ENCODE measurements at places on chromosomes 3 and 15.

- DNase-seq, result no peak
Measured at GRCh38 chr3:45113625-45114050, 32.5 kb downstream of the CDCP1 start.

GRCh38 chr3:4045756-4046155 lies 246.5 kb downstream of the LRRN1 start:
- no peak for DNase-seq

- DNase-seq, result no peak
Measured at GRCh38 chr3:186221760-186222378, 113.0 kb upstream of the ETV5 start.

DNA sequence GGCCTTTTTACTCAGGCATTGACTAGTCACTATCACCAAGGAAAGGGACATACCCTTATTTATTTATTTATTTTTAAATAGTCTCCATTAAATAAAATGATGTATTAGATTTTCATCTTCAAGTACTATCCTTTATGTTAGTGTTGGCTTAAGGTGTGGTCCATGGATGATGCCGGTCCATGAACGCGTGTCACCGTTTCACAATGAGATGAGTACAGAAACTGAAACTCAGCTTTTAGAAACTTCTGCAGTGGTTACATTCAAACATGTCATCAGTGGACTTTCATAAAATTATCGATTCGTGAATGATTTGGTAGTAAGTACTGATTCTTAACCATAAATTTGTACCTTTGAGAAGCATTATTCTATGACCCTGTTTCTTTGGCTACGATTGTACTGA lies 166.6 kb downstream of the SATB1 start:
- DNase-seq, result no peak

DNA sequence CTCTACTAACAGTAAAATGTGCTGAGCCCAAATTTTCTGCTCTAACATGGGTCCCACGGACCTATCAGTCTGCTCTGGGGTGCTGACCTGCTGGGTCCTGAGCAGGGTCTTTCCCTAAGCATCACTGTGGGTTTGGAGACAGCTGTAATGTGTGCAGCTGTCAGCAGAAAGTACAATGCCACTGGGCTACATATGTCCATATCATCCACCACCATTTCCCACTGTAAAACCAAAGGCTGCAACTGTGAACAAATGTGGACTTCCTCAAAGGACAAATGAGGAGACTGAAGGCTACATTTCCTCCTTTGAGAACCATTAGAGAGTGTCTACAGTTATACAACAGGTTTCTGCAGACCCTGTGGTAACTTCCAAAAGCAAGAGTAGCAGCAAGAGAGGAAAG lies 33.8 kb upstream of the IP6K2 start:
- no peak for DNase-seq

DNA sequence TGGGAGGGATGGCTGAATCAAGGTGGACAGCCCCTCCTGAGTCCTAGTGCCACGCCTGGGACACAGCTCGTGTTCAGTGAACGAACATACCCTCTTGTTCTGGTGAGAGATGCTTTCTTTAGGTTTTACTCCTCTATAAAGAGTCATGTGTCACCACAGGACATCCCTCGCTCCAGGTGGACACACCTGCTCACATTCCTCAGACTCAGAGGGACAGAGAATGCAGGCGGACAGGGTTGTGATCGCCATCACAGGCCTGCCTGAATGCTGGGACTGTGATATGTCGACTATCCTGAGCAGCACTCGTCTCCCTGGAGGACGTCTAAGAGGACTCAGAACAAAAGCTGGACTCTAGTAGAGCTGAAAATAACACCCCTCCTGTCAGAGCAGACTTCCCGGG lies 96.4 kb upstream of the SNRPA1 start:
- no peak for DNase-seq

- no peak for DNase-seq
Measured at GRCh38 chr3:175326041-175326440, 466.9 kb downstream of the NAALADL2 start.

DNA sequence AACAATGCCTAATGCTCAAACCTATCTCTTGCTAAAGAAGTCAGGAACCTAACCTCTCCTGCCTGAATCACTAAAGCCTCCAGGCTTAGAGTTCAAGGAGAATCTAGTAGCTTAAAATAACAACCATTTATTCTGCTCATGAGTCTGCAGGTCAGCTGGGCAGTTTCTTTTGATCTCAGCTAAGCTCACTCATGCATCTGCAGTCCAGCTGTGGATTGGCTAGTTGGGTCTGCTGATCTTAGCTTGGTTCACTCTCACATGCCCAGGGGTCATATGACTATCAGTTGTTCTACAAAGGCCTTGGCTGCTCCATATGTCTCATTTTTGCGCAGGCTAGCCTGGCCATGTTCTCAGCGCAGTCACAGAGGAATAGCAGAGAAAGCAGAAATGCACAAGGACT lies 109.2 kb upstream of the STT3B start:
- no peak for DNase-seq

DNA sequence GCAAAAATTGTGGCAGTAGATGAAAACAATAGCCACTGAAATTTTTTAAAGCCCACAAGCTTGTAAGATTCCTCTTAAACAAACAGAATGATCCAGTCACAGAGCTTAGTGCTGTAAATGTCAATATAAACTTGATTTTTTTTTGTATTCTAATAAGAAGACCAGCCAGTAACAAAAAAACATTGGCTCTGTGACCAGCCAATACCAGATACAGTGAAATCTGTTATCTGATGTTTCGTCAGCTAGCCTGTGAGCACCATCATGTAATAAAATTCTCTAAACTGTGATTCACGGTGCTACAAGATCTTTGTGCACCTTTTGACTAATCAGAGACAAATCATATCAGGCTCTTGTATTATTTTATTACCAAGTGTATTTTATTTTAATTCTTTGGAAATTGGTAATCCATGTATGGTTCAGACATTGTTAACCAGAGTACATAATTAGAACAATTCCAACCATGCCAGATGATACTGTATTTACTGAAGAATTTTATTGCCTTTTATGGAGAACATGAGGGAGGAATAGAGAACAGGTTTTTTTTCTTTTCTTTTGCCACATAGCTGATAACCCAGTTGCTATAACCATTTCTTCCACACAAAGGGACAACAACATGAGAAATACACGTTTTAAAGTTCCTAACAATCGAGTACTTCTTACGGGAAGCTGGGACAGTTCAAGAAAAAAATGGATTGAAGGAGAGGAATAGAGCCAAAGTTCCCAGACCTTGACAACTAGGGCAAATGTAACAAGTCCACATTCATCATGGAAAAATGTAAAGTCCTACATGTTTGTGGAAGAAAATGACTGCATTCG lies 71.9 kb downstream of the FILIP1L start:
- no peak for DNase-seq

Measured in stimulated activated CD8-positive, alpha-beta memory T cell treated with anti-CD3 and anti-CD28 coated beads, Interleukin-7, amount 100 ng/mL, for 1 hour (primary cell).